ENCODE measurements at places on chromosomes 5 and 9.

- DNase-seq: peak; percentile 78
These were observed 23.1 kb downstream of the TRIM7 start for GRCh38 chr5:181181650-181182565.

GRCh38 chr5:120803282-120803681 lies 339.2 kb downstream of the PRR16 start:
- peak; percentile 40 for DNase-seq

GRCh38 chr5:68339921-68340321 lies 124.4 kb downstream of the PIK3R1 start:
- DNase-seq: peak; percentile 67

DNA sequence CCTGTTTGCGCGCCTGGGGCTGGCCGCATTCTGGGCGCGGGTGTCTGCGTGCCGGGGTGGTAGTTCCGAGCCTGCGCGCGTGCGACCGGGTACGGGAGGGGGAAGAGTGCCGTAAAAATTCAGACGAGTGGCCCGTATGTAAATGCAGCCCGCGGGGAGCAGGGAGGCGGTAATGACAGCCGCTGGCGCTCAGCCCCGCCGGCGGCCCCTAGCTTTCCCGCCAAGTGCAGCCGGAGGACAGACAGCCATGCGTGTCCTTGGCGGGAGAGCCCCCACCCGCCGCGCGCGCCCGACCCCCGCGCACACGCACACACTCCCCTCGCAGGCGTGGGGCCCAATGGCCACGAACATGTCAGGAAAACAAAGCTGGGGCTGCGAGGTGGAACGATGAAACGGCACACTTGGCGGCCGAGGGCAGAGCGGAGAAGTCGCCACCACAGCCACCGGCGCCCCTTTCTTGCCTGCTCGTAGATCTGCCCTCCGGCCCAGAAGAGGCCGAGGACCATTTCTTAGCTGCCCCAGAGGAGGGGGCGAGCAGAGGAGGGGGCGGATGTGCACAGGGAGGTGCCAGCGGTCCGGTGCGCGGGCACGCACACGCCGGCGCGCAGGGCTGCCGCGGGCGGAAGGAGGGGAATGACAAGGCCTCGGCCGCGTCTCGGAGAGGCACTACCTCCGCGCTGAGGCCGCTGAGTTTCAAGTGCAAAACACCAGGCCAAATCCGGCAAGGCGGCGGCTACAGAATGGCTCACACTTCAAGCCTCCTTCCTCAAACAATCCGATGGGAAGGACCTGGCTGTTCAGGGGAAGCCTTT lies 208.4 kb downstream of the MEF2C start:
- no peak for DNase-seq

DNA sequence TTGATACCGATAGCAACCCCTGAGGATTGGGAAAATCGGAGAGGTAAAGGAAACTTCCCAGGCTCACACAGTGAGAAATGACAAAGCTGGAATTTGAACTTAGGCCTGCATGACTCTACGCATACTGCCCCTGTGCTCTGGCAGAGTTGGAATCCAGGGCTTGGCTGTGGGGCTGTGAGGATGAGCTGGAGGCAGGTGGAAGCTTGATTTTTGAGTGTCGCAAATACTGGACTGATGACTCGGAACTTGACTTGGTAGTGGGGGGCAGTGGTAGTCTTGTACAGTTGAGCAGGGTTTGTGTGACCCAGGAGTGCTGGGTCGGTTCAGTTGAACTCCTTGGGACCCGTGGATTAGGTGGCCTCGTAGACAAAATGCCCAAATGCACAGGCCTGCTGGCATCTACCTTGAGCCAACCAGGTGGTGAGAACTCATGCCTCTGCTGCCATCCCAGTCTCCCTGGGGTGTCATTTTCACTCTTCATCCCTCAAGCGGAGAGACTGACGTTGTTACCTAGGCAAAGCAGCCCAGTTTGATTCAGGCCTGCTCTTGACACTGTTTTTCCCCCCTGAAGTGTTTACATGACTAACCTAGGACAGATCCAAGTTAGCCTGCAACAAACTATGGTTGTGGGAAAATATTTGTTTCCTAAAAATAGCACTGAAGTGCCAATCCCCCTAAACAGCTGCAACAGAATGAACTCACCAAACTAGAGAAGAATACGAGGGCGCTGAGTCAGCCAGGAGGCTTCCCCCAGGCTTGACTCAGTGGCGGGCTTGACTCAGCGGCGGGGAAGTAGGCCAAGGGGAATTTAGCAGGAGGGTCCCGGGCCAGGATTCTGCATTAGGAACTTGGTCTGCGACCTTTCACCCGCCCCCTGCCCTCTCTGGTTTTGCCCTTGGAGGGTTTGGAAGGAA lies 45.7 kb upstream of the ORM1 start:
- DNase-seq: peak; percentile 98

DNA sequence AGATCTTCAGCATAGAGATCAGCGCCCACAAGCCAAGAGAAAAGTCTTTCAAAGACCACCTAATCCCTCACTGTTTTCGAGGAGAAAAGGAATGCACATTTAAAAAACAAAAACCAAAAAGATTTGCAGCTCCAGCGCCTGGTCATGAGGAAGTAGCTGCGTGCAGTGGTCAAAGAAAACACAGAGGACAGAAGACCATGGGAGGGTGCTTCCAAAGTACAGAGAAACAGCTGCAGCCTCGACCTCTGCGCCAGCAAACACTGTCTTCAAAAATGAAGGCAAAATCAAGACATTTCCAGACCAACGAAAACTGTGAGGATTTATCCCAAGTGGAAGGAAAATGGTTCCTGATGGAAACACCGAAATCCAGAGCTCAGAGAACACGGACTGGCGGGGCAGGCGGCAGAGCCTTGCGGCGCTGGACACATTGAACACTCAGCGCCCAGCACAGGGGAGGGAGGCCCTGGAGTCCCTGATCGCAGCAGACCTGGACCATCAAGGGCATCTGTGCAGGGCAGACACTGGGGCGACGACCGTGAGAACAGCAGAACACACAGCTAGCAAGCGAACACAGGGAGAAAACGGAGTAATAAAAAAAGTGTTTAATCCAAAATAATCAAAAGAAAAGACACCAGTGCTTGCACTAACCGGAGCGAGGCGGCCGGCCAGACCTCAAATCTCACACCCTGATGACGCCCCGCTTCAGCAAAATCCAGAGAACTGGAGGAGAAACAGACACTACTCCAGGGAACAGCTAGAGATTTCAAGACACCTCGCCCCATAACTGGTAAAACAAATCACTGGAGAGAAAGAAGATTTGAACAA lies 12.6 kb upstream of the SLC12A7 start:
- DNase-seq: no peak

GRCh38 chr9:93587284-93587650 lies 10.9 kb downstream of the PHF2 start:
- DNase-seq: no peak

GRCh38 chr5:10036136-10036815 lies 213.4 kb downstream of the ATPSCKMT start:
- DNase-seq: peak; percentile 49

DNA sequence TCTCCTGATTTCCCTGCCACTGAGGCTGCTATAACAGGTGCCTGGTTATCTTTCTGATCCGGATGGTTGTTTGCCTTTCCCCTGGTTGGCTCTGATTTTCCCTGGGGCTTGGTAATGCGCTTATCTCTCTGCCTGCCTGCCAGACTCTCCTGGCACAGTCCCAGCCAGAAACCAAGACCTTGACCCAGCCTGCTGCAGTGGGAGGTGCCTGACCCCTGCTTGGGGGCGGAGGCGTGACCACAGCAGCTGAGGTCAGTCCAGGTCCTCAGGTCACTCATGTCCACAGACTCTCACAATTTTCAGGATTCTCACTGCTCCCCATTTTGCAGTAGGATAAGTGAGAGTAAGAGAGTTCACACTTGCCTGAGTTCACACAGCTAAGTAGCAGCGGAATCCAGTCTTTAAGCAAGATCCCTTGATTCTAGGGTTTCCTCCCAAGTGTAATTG lies 24.4 kb upstream of the SYNPO start:
- DNase-seq: no peak

- no peak for DNase-seq
These were observed 469.7 kb upstream of the ZNF462 start for GRCh38 chr9:106393226-106393625.

DNA sequence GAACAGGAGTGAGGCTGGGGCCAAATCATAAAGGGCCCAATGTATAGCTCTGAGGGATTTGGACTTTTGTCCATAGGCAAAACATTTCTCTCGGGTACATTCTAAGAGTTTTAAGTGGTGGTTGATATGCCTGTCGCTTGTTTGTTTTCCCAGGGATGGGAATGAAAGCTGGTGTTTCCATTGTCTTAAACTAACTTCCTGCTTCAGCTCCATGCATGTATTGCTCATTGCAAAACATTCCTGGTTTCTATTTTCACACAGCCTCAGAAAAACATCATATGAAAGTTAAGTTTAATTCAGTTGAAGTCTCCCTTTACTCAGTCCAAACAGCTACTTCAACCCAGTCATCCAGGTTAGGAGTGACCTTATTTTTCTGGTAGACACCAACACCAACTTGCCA lies 235.0 kb downstream of the ACTL7B start:
- peak; percentile 6 for DNase-seq

DNA sequence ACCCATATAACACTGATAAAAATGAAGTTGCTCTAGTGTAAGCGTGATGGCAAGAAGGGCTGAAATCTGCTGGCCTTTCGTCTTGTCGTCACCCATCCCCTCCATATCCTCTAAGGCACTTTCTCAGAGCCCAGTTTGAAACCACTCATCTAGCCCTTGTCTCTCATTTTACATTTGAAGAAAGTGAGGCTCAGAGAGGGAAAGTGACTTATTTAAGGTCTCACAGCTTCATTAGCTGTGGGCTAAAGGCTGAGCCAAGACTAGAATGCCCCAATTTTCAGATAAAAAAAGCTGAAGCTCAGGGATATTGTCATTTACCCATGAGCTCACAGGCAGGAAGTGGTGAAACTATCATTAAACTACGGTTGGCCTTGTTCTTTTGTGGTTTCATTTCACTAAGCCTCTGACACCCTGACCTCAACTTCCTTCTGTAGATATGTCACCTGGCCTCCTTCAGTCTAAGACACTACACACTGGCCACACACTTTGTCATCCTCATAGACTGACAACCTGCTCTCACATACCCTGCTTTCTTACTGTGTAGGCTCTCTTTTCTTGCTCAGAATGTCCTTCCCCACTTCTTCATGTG lies 176.7 kb upstream of the DMAC1 start:
- DNase-seq: no peak

GRCh38 chr5:55896663-55897062 lies 45.5 kb downstream of the IL31RA start:
- peak; percentile 25 for DNase-seq

DNA sequence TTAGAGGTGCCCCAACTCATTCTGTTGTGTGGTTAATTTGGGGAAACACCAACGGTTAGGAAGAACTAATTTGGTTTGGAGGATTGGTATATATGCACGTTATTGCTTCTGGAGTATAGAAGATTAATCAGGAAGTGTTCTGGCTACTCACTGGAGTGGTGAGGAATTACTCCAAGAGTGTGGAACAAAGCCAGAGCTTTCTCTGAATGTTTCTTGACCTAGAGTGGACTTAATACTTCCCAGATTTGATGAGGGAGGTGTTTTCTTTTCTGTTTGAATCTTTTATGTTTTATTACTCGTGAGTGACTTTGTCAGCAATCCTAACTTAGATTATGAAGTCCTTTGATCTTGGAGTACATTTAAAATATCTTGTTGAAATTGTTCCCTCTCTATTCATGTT lies 163.7 kb downstream of the MAN2A1 start:
- DNase-seq: peak; percentile 37

DNA sequence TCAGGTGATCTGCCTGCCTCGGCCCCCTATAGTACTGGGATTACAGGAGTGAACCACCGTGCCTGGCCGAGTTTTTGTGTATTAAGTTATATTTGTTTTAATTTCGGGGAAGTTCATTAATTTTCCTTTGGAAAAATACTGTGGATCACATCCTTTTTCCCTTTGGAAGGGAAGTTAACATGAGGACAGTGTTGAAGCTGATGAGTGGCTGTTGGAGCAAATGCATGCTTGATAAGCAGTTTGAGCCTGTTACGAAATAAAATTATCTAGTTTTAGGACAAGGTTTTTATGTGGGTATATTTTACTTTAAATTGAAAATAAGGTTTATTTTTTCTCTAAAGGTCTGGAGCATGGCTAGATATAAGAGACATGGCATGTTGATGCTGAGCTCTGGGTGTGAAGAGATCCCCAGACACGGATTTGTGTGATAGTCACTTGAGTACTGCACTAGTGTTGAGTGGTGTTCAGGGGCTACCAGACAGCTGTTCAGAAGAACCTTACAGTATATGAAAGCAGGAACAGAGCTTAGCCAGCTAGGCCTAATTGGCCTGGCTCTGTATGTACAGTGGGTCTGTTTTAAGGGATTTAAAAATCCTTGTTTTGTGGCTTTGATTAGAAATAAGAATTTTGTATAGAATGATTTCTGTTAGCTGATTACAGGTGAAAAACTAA lies 17.4 kb downstream of the LMNB1 start:
- no peak for DNase-seq

DNA sequence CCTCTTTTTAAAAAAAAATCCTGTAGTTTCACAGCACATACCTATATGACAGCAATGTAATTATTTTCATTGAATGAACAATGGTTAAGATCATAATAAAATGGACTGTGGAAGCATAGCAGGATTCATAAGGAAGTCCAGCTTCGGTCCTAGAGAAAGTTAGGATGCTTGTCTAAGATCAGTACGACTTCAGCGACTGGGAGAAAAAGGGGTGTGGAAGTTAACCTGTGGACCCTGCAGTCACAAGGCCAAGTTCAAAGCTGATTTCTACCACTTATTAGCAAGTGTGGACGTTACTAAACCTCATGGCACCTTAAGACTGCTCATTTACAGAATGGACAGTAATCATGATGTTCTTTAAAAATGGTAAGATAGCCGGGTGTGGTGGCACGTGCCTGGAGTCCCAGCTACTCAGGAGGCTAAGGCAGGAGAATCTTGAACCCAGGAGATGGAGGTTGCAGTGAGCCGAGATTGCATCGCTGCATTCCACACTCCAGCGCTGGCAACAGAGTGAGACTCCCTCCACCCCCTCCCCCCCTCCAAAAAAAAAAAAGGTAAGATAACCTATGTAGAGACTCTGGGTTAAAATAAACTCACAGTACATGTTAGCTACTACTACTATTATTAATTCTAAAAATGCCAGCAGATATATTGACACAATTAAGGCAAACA lies 71.6 kb upstream of the PCA3 start:
- no peak for DNase-seq

- DNase-seq: peak; percentile 68
These were observed 47.0 kb downstream of the KCNV2 start for GRCh38 chr9:2764353-2764752.

GRCh38 chr5:133890776-133891280 lies 77.6 kb downstream of the C5orf15 start:
- DNase-seq: no peak

DNA sequence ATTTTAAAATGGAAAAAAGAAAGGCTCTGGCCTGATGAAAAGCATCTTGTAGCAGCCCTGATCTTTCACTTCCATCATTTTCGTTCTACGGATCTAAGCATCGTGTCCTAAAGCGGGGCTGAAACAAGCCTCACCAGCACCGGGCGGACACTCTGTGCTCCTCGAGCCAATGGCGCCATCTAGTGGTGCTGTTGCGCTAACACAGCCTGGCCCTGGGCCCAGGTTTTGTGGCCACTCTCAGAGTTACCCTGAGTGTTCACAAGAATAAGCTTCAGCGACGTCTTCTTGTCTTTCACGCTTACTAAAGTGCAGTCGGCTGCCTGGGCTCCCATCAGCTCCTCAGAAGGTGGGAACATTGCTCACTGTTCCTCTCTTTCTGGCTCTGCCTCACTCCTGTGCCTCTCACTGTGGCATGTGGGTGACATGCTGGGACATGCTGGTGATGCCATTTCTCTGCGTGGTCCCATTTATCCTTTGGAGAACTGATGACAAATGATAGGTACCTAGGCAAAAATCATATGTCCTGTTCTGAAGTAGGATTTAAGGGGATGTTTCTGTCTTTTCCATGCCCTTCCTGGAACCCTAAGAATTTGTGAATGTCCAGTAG lies 32.7 kb downstream of the DMRT3 start:
- peak; percentile 65 for DNase-seq

All from iris pigment epithelial cell (primary cell).